CD8-positive, alpha-beta memory T cell (primary cell): ENCODE measurements at places on chromosomes 16 and 17. TPM values are rescaled to one million over a fixed set of nuclear protein-coding genes. Genes with fewer than 3 reads are reported as not detected.
A peak's percentile ranks its signal among the peaks of the same experiment; 100 is the strongest.

- H3K4me1 ChIP-seq = peaks cover 30% of the 10 kb centered on the region
- peaks cover 9% of the 10 kb centered on the region for H3K36me3 ChIP-seq
- DNase-seq = peak; percentile 25
- H3K27ac ChIP-seq = no peak overlapping the region
- no peak overlapping the region for H3K4me3 ChIP-seq
These were observed 22.2 kb downstream of the CLTC start for GRCh38 chr17:59641799-59642484.

SHBG gene
- not detected for total RNA-seq

GRCh38 chr17:34862384-34862783 lies 98.9 kb downstream of the CCT6B start:
- DNase-seq = no peak
- H3K4me1 ChIP-seq = no peaks in the 10 kb centered on the region
- H3K4me3 ChIP-seq = no peak overlapping the region
- no peaks in the 10 kb centered on the region for H3K27me3 ChIP-seq
- H3K36me3 ChIP-seq = no peaks in the 10 kb centered on the region

- H3K27me3 ChIP-seq = no peaks in the 10 kb centered on the region
- DNase-seq = no peak
- no peak overlapping the region for H3K27ac ChIP-seq
These were observed 50.4 kb upstream of the HS3ST2 start for GRCh38 chr16:22763437-22764080.

CD300LB gene
- not detected for total RNA-seq

KRTAP4-9 gene
- not detected for total RNA-seq

- no peak overlapping the region for H3K4me3 ChIP-seq
- H3K27me3 ChIP-seq = no peaks in the 10 kb centered on the region
- DNase-seq = no peak
These were observed 65.3 kb downstream of the HS3ST3B1 start for GRCh38 chr17:14366199-14366598.

RTN4RL1 gene
- 1.0 TPM for total RNA-seq

DNA sequence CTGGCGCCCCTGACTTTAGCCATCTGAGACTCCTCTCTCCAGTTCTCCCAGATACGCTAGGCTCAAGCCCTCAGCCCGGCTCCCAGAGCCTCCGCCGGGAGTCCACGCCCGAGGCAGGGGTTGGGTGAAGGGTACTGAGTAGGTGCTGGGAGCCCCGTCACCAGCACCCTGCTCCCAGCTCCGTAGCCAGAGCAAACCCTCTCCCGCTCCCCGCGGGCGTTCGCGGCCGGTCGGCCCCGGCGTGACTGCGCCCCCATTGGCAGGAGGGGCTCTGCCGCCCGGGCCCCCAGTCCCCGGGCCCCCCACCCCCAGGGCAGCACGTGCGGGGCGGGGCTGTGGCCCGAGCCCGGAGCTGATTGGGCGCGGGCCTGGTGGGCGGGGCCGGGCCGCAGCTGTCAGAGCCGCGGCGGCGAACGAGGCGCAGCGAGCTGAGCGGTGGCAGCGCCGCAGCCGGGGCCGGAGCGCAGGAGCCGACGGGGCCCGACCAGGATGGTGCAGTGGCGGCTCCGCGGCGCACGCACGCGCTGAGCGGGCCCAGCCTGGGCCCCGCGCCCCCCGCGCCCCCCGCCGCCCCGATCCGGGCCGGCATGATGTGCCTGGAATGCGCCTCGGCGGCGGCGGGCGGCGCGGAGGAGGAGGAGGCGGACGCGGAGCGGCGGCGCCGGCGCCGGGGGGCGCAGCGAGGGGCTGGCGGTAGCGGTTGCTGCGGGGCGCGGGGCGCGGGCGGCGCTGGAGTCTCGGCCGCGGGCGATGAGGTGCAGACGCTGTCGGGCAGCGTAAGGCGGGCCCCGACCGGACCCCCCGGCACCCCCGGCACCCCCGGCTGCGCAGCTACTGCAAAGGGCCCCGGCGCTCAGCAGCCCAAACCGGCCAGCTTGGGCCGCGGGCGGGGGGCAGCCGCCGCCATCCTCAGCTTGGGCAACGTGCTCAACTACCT lies at the start of gene SPNS2:
Gene SPNS2 (plus strand): TSS at position 421 of the 937 bp plus-strand sequence. CDS start 167 bp downstream, at position 588.
- H3K36me3 ChIP-seq = no peaks in the 10 kb centered on the region
- DNase-seq = peak; percentile 53
- H3K27ac ChIP-seq = no peak within 1 kb of the TSS
- H3K4me3 ChIP-seq = peak within 1 kb of the TSS; percentile 47
- peaks cover 21% of the 10 kb centered on the region for H3K4me1 ChIP-seq

TP53TG3F gene
- not detected for total RNA-seq

GRCh38 chr16:4463522-4464163 lies 10.8 kb downstream of the NMRAL1 start:
- no peak overlapping the region for H3K27ac ChIP-seq
- DNase-seq = no peak
- H3K4me1 ChIP-seq = peaks cover 39% of the 10 kb centered on the region
- no peaks in the 10 kb centered on the region for H3K27me3 ChIP-seq
- H3K36me3 ChIP-seq = peaks cover 12% of the 10 kb centered on the region

DNA sequence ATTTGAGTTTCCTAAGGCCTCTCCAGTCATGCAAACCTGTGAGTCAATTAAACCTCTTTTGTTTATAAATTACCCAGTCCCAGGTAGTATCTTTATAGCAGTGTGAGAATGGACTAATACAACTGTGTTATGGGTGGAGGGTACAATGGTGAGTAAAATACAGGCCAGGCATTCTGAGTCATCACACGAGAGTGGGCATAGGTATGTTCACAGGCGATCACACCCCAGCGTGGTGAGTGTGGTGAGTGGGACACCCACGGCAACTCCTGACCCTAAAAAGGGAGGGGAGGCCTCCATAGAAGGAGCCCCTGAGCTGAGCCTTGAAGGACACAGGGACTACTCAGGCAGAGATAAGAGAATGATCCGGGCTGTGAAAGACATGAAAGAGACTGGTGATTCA lies 22.6 kb upstream of the MAPT start:
- no peak for DNase-seq
- H3K27ac ChIP-seq = no peak overlapping the region
- H3K4me1 ChIP-seq = no peaks in the 10 kb centered on the region

GRCh38 chr16:75257886-75258806 lies 6.7 kb upstream of the BCAR1 start:
- DNase-seq = no peak
- no peak overlapping the region for H3K27ac ChIP-seq
- no peaks in the 10 kb centered on the region for H3K4me1 ChIP-seq
- H3K36me3 ChIP-seq = no peaks in the 10 kb centered on the region
- no peak overlapping the region for H3K4me3 ChIP-seq
- H3K27me3 ChIP-seq = peaks cover 8% of the 10 kb centered on the region

KRT36 gene
- not detected for total RNA-seq

FASN gene
- 251 TPM for total RNA-seq

DNA sequence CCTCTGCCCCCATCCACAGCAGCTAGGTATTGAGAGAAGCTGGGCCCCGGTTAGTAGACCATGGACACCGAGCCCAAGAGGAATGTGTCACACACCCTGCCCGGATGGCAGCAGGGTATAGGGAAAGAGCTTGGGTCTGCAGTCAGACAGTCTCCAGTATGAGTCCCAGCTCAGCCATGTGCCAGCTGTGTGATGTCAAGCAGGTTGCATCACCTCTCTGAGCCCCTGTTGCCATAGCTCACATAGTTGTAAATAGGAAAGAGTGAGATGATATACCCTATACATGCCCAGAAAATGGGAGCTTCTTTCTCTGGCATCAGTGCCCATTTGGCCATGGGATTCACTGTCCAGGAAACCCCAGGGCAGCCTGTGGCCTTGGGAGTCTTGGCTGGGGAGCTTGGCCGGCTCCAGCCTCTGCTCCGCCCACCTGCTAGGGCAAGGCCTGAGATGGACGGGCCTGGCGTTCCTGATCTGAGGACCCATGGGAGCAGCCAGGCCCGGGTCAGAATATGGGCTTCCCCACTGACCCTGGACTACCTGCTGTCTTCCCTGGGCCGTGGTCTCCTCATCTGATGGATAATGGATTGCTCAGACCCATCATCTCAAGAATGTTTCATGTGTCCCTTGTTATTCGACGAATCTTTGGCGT lies 13.2 kb downstream of the CD300LG start:
- H3K4me3 ChIP-seq = no peak overlapping the region
- no peak for DNase-seq
- no peak overlapping the region for H3K27ac ChIP-seq
- H3K36me3 ChIP-seq = no peaks in the 10 kb centered on the region

DNA sequence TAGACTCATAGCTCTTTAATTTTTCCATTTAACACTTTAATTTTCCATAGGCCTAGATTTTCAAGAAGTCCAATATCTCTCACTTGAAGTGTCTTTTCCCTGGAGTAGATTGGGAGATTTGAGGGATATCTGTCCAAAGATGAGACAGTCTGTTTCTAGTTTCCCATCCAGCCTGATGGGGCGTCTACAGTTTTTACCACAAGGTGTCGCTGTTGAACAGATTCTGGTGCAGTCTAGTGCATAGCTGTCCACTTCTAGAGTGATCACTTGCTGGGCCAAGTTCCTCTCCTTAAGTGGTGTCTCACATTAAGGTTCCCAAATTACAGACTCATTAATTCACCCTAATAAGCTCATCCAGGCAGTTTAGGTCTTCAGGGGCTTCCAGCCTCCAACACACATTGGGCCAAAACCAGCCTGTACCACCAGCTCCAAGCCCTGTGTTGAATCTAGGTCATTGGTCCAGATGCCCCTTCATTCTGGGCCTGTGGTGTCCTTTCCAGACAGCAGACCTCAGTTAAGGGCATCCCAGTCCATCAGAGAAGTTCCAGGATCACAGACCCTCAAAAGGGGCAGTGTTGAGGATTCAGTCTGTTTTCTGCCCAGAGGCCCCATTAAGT lies 9.4 kb downstream of the SNX20 start:
- peaks cover 14% of the 10 kb centered on the region for H3K4me1 ChIP-seq
- peaks cover 43% of the 10 kb centered on the region for H3K36me3 ChIP-seq

DNA sequence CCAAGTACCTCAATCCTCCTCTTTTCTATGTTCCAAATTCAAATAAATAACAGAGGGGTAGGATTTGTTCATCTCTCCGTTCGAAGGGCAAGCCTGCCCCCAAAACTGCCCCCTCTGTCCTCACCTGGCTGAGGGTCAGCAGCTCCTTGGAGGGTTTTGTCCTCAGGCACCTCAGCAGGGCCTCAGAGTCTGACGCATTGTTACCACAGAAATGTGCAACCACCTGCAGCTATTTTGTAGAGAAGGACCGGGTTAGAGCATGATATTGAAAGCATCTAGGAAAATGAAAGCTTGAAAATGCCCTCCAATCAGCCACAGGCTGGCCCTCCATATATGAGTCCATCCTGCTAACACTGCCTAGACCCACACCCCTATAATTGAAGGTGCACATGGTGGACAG lies 13.9 kb downstream of the CES5A start:
- DNase-seq = no peak
- no peak overlapping the region for H3K27ac ChIP-seq
- H3K4me3 ChIP-seq = no peak overlapping the region
- no peaks in the 10 kb centered on the region for H3K36me3 ChIP-seq
- no peaks in the 10 kb centered on the region for H3K4me1 ChIP-seq
- peaks cover 8% of the 10 kb centered on the region for H3K27me3 ChIP-seq

GRCh38 chr16:46817961-46818360 lies 13.0 kb downstream of the C16orf87 start:
- H3K4me3 ChIP-seq = no peak overlapping the region
- no peak overlapping the region for H3K27ac ChIP-seq

GRCh38 chr16:83603723-83604570 lies 203.8 kb upstream of the HSBP1 start:
- no peaks in the 10 kb centered on the region for H3K27me3 ChIP-seq
- no peak overlapping the region for H3K4me3 ChIP-seq
- H3K36me3 ChIP-seq = no peaks in the 10 kb centered on the region
- no peak overlapping the region for H3K27ac ChIP-seq
- no peaks in the 10 kb centered on the region for H3K4me1 ChIP-seq

SNX20 gene
- total RNA-seq = 27.8 TPM
